Prostate gland (tissue), 2 donors: ENCODE measurements at places on chromosomes 2 and 18.

GRCh38 chr2:80621656-80622055 is 317.1 kb upstream of the LRRTM1 start:
- DNase-seq, result no peak

DNA sequence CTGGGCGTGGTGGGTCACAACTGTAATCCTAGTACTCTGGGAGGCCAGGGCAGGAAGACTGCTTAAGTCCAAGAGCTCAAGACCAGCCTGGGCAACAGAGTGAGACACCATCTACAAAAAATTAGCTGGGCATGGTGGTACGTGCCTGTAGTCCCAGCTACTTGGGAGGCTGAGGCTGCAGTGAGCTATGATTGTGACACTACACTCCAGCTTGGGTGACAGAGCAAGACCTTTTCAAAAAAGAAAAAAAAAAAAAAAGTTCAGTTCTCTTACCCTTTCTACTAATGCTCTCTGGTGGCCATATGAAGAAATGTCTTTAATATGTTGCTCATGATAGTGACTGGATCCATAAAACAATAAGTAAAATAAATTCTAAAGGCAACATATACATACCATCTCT is 14.9 kb downstream of the TYW5 start:
- no peak for DNase-seq

DNA sequence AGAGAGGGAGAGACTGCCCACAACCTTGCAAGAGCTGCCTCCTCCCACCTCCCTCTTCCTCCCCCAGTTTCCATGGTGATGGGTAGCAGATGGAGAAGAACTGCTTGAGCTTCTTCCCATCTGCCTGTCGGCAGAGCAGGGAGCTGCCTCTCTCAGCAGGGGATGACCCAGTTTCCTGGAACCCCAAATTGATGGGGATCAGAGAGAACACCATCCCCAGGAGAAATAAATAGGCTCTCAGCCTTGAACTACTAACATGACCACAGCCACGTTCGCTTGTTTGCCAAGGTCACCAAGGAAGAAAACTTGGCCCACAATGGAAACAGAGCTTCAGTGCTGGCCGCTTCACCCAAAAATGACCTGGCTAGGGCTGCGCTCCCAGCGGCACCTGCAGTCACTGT is 82.2 kb downstream of the ADD2 start:
- no peak for DNase-seq

DNA sequence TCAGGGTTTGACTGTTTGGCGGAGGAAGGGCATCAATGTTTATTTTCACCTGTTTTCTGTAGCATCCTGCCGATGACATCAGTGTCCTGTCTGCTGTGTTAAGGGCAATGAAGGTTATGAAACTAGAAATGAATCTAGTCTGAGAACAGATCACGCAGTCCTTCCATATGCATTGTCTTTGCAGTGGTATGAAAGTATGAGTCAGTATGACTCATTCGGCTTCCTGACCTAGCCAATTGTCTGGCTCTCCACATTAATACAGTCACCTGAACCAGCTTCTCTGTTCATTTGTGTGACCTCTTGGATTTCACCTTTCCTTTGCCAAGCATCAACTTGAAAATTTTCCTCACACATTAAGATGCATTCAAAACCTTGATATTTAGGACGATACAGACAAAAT is 353.8 kb downstream of the RND3 start:
- no peak for DNase-seq

DNA sequence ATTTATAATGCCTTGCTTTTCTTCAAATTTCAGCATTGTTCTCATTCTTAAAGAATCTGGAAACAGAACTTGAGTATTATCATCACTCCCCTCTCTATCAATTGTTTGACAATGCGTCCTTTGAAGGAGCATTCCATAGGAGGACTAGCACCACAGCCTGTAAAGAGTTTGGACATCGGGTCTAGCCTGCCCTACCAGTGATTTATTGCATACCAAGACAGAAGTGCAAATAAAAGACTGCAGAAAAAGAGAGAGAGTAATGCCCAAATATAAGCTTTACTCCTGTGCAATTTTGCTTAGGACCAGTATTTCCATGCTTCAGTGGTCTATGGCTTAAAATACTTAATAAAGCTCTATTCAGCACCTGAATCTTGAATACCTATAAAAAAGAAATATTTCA is 55.4 kb upstream of the MAP2 start:
- DNase-seq, result peak; percentile 27

DNA sequence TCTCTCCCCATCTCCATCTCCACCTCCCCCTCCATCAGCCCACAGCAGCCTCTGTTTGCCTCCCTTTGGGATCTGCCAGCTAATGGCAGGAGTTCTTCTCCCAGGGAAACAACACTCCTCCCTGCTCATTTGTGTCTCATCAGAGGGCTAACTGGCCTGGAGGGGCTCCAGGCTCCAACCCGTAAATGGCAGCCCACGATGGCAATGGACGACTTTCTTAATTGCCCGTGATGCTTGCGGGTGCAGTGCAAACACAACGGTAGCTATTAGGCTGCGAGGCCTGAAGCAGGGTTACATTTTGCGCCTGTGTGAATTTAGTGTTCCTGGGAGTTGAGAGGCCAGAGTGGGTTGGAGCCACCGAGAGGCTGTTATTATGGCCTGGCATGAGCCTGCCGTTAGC is 285.1 kb downstream of the TNS1 start:
- DNase-seq, result no peak

GRCh38 chr2:218831378-218831990 is at the start of gene PRKAG3:
PRKAG3 (minus strand) TSS chr2:218831803.
- DNase-seq, result no peak

DNA sequence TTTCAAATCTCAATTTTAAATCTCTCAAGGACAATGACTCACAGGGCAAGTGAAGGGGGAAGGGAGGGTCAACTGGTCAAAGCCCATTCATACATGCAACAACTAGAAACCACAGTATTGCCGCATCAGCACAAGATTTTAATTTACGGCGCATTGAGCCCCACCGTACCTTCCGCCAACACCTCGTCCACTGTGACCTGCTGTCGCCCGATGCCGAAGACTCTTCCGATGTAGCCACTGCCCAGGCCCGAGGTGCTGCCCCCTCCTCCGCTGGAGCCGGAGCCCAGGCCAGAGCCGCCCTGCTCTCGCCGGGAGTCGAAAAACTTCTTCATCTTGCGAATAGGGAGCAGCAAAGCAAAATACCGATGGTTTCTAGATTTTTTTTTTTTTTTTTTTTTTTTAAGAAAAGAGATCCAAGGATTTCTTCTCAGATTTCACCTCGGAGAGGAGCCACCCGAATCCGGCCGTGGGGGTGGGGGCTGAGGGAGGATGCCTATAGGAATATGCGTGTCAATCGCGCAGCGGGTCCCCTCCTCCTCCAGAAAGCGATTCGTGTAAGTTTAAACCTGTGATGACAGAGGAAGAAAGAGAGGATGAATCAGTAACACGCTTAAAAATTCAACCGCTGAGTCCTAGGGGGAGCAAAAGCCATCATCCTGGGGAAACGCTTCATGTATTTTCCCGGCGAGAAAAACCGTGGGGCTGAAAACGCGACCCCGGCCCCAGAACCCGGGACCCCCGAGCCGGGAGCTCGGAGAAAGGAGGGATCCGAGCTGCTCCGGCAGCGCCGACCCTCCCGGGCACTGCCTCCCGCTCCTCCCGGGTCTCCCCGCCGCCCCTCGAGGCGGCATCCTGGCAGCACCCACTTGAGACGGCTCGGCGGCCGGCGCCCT is 584 bp downstream of the AAK1 start:
- peak; percentile 30 for DNase-seq

GRCh38 chr2:102451968-102452367 is 21.1 kb upstream of the SLC9A4 start:
- no peak for DNase-seq

- no peak for DNase-seq
These were observed 70.4 kb upstream of the TWIST2 start for GRCh38 chr2:238777369-238778067.

DNA sequence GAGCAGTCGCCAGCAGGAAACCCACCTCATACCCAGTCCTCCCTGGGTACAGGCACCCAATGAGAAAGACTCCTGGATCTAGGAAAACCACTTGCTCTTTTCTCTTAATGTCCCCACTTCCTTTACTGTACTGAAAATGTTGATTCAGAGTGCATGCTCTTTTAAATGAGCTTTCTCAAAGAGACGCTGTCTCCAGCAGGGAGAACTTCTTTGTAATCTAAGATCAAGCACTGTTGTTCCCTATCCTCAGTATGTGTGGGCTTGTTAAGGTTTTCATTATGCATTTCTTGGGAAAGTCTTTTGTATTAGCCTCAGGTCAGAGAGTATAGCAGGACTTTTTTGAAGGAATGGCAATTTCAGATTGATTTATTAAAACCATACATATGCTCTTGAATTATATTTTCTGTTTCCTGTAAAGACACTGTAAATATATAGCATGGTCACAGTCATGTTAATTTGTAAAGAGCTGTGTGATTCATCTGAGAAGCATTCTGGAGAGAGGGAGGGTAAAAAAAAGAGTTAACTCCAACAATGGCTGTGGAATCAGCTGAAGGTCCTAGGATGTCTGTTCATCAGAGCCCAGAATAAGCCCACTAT is 178.1 kb downstream of the MGAT5 start:
- DNase-seq, result no peak

DNA sequence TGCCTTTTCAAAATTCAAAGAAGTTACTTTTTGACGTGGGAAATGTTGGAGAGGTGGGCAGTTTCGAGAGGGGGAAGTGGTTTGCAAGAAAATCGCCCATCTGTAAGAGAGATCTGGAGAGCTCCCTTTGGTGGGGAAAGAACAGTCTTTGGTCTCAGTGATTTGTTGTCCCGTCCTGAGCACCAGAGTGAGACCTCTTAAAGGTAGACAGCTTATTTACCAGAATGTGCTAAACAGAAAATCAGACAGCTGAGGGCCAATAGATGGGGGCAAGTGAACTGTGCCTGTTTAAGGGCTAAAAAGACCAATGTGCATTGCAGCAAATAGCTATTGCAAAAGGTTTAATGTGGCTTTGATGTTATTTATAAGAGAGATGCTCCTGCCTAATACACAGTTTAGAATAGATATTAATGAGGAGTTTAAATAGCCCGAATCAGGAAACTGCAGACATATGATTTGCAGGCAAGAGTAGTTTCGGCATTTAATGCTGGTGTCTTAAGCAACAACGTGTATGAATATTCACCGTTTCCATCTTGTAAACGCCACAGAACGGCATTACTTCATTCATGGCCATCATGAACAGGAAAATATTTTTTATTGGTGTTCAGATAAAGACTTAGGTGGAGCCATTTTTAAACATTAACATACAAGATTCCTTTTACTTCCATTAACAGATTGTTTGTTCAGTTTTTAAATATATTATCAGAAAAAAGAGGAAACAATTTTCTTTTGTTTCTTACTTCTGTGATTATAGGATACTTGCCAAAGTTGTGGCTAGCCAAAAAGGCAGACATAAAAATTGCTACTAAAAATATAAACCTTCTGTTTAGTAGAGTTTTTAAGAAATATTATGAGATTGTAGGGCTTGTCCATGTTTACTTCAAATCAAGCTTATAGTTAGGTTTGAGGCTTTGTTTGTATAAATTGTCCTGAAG is 29.6 kb downstream of the ARHGAP15 start:
- DNase-seq, result no peak

GRCh38 chr18:79510731-79511241 is 115.1 kb downstream of the NFATC1 start:
- DNase-seq, result no peak

DNA sequence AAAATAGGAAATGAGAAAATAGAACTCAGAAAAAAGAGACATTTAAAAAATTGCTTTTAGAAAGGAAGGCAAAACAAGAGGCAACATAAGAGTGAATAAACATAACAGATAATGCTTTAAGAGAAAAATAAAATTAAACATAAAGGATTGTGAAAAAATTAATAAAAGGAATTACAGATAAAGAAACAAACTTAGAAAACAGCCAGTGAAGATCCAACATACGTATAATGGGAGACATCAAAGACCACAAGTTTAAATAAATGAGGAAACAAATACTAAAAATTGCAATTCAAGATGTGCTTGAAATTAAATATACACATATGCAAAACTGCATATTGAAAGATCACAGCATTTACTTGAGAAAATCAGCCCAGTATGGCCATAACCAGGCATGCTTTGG is 448.9 kb downstream of the NBAS start:
- no peak for DNase-seq

- no peak for DNase-seq
These were observed 248.6 kb downstream of the SP3 start for GRCh38 chr2:173716458-173717052.

GRCh38 chr2:218811382-218811781 is 20.2 kb downstream of the PRKAG3 start:
- no peak for DNase-seq

DNA sequence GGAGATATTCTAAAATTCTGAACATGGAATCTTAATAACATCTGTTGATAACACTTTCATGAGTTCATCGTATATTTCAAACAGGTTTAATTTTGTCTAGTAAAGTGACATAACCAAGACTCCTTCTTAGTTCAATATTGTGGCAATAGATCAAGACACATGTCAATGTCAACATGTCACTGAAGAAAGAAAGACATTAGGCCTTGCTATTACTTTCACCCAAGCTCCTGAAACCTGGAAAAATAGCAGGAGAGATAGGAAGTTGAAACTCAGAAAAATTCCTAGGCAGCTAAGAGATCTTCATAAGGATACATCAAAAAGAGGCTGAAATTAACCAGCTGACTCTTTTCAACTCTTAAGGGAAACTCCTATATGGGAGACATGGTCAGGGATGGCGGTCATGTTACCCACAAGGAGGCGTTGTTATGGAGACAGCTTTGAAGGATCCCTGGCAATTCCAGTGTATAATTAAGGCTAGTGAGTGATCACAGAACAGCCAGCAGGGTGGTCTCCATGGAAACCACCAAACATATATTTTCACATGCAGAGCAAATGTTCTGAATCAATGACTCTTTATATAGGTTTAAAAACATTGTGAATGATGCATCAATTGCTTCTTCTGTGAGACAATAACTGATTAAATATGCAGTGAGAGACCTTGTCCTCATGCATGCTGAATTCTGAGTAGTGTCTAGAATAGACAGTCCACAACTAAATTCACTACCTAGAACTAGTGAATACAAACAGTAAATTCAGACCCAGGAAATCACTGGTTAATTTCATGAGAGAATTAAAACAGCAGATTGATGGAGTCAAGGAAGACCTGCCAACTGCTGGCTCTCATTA is 115.3 kb upstream of the RIOK3 start:
- no peak for DNase-seq

GRCh38 chr2:230928701-230929380 is 3.8 kb upstream of the GPR55 start:
- DNase-seq, result no peak

- DNase-seq, result no peak
These were observed 4.3 kb downstream of the PMAIP1 start for GRCh38 chr18:59904011-59904601.

DNA sequence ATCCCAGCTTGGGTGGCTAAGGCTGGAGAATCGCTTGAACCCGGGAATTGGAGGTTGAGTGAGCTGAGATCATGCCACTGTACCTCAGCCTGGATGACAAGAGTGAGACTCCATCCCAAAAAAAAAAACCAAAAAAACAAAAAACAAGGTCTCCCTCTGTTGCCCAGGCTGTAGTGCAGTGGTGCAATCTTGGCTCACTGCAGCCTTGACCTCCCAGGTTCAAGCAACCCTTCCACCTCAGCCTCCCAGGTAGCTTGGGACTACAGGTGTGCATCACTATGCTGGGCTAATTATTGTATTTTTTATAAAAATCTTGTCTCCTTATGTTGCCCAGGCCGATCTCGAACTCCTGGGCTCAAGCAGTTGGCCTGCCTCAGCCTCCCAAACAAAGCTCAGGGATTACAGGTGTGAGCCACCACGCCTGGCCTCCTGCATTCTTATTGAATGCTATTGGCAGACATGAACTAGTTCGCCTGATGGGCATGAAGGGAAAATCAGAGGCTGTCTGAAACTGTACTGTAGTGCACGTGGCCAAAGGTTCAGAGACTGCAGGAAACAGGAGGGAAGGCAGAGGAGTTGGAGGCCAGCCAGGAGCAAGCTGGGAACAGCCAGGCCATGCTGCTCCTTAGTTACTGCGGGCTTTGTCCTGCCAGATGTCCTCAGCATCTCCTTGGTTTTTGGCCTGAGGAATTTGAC is 16.0 kb upstream of the ASXL2 start:
- no peak for DNase-seq
